Esophagus mucosa (tissue), 1 donor: ENCODE measurements at places on chromosomes 7 and 10.

DNA sequence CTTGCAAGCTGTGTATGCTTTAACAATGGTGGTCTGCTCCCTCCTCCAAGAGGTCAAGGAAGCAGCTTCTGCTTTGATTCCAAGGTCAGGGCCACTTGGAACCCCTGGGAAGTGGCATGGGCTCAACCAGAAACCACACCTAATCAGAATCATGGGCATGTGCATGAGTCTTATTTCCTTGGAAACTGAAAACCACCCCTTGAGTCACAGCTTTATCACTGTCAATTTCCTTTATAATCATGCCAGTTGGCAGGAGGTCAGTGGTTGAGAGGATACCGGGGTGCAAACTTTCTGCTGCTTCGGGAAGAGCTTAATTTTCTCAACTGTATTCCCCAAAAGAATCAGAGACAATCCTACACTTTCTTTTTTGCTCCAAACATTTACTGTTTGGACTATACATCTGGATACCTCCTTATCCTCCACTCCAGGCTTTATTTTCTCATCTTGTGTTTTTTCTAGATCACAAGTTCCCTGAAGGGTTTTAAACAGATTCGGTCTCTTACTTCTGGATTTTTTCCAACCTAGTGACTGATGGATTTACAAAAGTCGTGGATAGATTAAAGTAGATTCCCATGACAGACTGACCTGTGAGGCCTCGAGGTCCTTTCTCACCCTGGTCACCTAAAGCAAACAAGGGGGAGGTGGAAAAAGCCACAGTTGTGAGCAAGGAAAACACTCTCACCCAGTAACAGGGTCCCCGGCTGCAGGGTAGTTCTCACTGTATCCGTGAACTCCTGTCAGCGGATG lies 36.0 kb downstream of the COL17A1 start:
- peak; percentile 67 for ATAC-seq

DNA sequence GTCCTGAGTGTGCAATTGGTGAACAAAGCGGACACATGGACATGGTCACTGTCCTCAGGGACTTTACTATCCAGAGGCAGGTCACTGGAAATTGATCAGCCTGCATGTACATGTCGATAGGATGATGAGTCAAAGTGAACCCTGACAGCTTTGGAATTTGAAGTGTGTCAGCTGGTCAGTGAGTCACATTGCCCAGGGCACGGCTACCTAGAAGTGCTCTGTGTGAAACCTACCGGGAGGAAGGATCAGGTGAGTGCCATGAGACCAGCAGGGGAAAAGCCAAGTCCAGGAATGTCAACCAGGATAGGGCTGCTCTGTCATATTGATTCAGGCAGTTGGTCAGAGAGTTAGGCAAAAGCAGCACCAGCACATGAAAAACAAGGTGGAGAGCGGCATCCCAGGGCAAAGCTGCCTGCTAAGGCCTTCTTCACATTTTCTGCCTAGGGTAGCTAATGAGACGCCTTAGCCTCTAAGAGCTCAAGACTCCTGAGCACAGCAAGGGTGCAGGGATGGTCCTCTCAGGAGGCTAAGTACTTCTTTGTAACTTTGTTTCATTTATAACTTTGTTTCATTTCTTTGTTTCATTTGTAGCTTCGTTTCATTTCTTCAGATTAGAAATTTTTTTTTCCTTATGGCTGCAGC lies 19.4 kb upstream of the PDCD4 start:
- ATAC-seq, result peak; percentile 94

- ATAC-seq, result no peak
These were observed 770 bp downstream of the PLXNA4 start for GRCh38 chr7:132575419-132575981.

DNA sequence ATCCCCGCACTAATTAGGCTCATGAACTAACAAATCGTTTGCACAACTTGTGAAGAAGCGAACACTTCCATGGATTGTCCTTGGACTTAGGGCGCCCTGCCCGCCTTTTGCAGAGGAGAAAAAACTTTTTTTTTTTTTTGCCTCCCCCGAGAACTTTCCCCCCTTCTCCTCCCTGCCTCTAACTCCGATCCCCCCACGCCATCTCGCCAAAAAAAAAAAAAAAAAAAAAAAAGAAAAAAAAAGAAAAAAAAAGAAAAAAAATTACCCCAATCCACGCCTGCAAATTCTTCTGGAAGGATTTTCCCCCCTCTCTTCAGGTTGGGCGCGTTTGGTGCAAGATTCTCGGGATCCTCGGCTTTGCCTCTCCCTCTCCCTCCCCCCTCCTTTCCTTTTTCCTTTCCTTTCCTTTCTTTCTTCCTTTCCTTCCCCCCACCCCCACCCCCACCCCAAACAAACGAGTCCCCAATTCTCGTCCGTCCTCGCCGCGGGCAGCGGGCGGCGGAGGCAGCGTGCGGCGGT lies at the start of gene EMX2:
TSS of gene EMX2 (plus strand) at position 41 of the 519 bp plus-strand sequence. CDS start 522 bp downstream, outside the sequence.
- ATAC-seq, result no peak

- no peak for ATAC-seq
These were observed 12.7 kb downstream of the MYOF start for GRCh38 chr10:93469454-93469853.

- no peak for ATAC-seq
These were observed 26.5 kb upstream of the GPR141 start for GRCh38 chr7:37656913-37657530.

DNA sequence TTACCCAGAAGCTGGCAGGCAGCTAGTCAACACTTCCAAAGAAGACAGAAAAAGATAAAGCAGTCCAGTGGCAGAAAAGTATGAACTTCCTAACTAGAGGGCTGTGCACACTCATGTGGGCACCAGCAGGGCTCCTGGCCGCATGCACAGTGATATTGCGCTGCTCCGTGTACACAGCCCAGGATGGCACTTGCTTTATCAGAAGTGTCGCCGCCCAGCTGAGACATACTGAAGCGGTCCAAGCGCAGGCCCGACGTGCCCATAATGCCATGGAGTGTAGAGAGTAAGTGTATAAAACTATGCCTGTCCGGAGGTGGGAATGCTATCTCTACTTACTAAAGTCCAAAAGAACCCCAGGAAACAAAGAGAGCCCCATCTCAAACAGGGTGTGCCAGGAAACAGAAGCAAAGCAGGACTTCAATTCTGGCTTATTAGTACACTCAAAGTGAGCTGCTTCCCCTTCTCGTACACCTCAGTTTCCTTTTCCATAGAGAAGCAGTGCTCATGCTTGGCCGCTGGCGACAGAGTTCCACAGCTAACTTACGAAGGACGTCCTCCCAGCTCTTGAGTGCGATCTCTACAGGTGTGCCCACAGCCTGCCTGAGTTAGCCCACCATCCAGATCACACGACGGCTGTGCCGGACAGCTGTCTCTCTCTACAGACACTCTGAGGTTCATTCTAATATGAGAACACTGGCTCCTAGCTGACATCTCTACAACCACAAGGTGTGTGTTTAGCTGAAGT lies 234.3 kb downstream of the COBL start:
- ATAC-seq, result no peak

DNA sequence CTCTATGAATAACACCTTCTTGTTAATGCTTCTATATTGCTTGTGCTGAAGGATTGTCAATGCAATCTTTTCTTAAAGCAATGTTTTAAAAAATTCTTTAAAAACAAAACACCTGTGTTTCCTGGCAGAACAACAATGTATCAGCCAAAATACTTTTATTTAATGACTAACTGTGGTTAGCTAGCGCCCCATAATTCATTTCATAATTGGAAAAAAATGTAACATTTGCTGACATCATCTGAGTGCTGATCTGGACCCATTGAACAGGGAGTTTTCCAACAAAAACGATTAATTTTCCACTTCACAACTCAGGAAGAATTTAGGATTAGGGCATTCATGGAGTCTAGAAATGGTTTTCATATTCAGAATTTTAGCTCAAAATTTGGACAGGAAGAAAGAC lies 137.6 kb upstream of the CDK6 start:
- ATAC-seq, result no peak

DNA sequence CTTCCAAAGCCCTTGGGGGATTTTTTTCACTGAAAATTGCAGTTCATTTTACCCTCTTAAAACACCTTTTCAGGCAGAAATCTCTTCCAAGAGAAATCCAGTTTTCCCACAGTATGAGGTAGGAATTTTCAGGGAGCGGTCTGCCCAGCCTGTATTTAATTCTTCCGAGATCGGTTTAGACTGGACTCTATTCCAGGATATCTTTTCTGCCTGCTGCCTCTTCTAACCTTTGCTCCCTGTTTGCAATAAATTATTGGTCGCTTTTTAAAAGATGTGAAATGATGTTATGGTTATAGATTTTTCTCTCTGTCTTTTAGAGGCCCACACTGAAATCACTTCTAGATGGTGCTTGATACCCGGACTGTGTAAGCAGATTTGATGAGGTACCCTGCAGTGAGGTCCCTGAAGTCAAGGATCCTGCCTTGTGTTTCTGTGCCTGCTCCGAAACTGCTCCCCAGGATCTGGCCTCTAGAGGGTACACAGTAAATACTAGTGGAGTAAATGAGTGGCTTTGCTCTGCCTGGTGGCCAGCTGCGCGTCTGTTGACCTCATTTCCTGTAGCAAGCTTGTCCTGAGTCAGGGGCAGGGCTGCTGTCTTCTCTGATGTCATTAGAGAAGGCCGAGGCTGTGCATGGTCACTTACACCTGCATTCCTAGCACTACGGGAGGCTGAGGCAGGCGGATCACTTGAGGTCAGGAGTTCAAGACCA lies 191.6 kb downstream of the FANK1 start:
- ATAC-seq, result no peak

GRCh38 chr10:96263669-96264068 lies 7.7 kb downstream of the BLNK start:
- ATAC-seq, result no peak

GRCh38 chr7:121876656-121877500 lies 3.9 kb downstream of the PTPRZ1 start:
- ATAC-seq, result no peak

DNA sequence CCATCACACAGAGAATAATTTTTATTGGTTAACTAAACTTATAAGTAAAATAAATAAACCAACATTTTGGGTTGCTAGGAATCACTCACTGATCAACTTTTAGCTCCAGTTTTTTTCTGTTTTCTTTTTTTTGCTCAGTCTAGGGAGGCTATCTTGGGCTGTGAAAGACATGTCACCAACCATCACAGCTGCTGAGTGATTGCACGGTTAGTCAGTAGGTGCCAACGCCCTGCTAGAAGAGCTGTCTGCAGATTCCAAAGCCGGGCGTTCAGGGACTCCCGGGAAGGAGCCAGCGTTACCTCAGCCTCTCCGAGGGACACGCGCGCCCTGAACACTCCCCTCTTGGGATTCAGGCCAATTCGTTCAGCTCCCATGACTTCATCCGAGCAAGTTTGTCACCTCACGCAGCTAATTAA lies 604 bp upstream of the STAM start:
- ATAC-seq, result peak; percentile 93

GRCh38 chr10:18406136-18406535 lies 245.3 kb downstream of the NSUN6 start:
- no peak for ATAC-seq

DNA sequence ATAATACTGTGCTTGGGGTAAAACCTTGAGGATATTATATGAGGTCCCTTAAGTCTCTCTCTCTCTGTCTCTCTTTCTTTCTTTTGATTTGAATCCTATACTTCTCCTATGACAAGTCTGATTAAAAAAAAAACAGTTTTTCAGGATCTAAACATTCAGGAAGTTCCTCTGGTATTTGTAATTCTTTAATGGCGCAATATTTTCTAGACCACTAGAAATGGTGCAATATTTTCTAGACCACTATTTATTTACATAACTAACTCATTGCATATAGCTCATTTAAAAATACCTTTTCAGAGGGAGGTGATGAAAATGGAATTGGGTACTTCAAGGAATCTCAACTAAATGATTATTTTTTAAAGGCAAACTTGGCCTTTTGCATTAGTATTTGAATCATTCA lies 1235.3 kb downstream of the GATA3 start:
- no peak for ATAC-seq

DNA sequence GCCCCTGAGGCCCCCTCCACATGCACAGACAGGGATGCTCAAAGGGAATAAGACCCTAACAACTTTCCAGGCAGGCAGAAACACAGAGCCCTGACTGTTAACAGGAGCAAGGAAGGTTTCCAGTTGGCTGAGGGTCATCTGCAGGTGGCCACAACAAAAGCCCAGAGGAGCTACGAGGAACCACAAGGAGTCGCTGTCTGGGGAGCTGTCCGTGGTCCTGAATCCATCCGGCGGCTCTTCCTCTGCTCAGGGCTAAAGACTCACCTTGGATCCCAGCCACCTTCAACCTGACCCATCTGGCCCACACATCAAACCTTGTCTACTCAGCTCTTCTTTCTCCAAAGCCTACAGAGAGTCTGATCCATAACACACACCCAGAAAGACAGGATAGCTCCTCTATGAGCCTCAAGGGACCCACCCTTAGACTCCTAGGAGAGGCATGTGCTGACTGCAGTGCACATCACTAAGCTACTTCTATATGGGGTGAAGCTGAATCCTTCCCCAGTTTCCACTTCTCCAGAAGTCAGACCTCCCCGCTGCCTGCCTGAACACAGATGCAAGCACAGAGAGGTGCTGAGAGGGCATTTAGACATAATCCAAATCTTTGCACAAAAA lies 104.0 kb downstream of the SLIT1 start:
- peak; percentile 67 for ATAC-seq
